ENCODE measurements at places on chromosomes 11 and 22.

DNA sequence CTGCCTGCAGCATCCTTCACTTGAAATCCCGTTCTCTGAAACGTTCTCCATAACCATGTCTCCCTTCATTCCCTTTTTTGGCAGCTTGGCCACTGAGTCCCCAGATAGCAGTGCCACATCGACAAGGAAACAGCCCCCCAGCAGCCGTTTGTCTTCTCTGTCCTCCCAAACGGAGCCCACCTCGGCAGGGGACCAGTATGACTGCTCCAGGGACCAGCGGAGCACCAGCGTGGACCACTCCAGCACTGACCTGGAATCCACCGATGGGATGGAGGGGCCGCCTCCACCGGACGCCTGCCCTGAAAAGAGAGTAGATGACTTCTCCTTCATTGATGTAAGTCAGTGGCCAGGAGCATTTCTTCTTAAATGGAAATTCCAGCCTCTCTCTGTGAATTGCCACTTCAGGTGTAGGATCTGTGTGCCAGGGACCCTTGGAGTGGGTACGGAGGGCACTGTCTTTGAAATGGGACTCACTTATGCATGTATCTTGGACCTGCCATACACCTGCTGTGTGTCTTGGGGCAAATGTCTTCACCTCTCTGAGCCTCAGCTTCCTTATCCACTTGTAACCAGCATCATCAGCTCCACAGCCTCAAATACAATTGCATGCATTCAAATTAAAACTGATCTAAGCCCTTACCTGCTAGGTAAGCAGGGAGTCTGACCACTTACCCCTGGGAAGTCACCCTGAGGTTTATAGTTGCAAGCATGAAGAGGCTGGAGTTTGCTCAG, 25.3 kb upstream of the CRYBB3 start:
- no peak for DNase-seq

- no peak for DNase-seq
These were observed 143.7 kb upstream of the SORL1-AS1 start for GRCh38 chr11:121596195-121597155.

- DNase-seq = no peak
These were observed 52.7 kb upstream of the WNT7B start for GRCh38 chr22:46029574-46030200.

- DNase-seq = no peak
These were observed 48.7 kb downstream of the TBC1D22A start for GRCh38 chr22:46810856-46811786.

DNA sequence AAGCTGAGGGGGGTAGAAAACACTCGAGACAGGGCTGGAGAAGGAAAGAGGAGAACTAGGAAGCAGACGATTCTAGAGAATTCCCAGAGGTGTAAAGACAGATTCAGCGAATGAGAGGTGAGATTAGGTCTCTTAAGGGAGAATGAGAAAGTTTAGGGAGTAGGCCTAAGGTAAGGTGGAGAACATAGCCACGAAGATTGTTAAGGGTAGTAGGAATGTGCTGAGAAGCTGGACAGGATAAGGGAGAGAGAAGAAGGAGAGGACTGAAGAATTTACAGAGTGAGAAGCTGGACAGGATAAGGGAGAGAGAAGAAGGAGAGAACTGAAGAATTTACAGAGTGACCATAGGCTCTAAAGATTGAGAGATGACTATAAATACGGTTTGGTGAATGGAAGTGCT, 908 bp downstream of the PPME1 start:
- DNase-seq = no peak

DNA sequence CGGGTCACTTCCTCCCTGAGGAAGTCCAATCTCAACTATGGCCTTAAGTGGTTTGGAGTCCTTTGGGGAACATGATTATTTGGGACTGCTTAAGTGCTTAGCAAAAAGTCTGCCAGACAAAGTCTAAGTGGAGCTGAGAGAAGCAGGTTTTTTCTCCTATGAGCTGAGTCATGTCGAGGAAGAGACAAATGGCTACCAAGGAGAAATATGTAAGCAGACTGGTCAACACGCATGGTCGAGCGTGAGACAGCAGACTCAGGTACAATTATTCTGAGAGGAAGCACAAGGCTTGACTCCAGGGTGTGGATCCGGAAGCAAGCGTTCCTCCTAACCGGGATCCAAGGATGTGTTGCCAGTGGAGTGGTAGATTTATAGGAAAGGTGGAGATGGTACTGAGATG, 30.6 kb downstream of the UBASH3B start:
- no peak for DNase-seq

DNA sequence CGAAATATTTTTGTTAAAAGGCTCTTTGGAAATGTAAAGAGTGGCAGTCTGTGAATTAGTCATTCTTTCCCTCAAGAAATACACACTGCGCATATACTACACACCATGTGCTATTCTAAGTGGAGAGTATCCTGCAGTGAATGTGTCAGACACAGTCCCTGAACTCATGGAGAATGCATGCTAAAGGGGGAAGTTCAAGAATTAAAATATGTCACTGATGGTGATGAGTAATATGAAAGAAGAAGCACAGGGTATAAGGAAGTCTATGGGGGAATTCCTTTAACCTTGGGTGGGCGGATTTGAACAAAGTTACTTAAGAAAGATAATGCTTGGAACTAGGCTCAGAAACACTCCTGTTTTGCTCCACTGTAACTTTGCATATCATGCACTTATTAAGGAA, 153.0 kb downstream of the LRRC4C start:
- DNase-seq = no peak

DNA sequence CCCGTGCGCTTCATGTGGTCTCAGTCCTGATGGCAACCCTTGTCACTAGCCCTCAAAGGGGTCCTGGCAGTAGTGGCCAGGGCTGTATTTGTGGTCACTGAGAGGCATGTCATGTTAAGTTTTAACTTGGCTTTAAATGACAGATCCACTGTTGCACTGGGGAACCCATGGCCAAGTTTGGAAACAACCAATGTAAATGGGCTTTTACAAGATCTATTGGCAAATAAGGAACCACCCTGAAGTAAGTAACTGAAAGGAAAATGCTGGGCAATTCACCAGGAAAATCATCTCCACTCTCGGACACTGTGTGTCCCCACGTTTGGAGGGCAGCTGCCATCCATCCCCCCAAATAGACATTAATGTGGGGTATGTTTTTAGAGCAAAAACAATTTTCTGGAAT, 8.4 kb downstream of the YPEL1 start:
- DNase-seq = no peak

DNA sequence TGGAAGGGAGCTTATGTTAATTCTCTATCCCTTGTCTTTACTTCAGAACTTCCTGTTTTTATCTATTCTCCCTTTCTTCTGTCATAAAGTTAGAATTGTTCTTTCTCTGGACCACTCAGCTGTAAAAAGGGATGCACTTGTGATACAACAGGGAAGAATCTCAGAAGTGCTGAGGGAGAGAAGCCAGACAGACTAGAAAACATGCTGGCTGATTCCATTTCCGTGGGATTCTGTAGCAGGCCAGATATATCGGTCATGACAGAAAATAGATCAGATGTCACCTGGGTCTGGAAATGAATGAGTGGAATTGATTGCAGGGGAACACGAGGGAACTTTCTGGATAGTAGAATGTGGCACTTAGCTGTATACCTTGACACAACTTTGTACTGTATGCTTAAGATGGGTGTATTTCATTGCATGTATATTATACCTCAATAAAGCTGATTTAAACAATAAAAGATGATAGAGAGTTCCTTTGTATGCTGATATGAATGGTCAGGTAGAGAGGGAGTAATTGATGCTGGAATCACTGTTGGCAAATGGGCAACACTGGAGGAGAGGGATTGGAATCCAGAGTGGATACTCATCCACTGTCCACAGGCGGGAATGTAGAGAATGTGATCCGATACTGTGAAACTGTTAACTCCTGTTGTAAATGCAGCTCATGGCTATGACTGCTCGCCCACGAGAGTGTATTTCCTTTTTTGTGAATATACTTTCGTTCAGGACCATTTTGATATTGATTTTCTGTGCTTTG, 59.6 kb downstream of the ATXN10 start:
- no peak for DNase-seq

DNA sequence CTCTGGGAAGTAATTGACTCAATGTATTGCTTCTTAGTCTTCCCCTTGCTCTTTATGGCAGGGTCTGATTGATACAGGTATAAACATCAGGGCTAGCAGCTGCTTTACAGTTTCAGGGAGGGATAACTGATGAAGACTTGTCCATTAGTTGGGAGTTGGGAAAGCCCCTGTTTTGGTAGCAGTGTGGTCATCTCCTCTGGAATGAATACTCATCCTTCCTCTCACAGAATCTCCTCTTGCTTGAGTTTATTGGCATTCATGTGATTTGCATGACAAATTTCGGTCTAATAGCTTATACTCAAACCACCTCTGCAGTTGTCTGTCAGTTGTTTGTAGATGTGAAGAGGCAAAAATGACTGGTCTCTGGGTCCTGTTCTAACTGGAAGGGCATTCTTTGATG, 79.7 kb downstream of the FAT3 start:
- peak; percentile 93 for DNase-seq

DNA sequence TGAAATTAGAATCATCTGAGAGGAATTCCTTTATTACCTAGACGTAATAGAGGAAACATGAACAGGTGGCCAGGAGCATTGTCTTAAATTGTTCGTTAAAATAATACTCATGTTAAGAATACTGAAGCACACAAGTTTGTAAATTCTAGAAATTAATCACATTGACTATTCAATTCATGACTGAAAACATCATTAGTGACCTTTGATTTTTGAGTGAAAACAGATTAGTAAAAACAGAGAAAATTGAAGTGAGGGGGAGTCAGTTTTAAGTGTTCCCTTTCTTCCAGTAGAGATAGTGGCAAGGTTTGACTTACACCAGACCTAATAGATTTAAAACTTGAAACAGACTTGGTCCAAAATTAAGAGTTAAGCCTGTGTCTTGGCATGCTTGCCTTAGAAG, 1.4 kb downstream of the ZFP91 start:
- no peak for DNase-seq

- DNase-seq = no peak
These were observed 20.5 kb downstream of the RNF169 start for GRCh38 chr11:74769055-74769707.

- DNase-seq = no peak
These were observed 583.3 kb upstream of the TENM4 start for GRCh38 chr11:80024119-80024518.

DNA sequence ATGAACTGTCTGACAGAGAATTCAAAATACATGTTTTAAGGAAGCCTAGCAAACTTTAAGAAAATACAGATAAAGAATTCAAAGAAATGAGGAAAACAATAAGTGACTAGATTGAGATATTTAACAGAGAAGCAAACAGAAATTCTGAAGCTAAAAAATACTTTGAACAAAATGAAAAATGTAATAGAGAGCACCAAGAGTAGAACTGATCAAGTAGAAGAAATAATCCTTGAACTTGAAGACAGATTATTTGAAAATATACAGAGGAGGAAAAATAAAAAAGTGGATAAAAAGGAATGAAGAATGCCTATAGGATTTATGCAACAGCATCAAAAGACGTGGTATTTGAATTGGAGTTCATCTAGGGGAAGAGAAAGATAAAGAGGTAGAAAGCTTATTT, 101.9 kb upstream of the OR4B1 start:
- DNase-seq = no peak

DNA sequence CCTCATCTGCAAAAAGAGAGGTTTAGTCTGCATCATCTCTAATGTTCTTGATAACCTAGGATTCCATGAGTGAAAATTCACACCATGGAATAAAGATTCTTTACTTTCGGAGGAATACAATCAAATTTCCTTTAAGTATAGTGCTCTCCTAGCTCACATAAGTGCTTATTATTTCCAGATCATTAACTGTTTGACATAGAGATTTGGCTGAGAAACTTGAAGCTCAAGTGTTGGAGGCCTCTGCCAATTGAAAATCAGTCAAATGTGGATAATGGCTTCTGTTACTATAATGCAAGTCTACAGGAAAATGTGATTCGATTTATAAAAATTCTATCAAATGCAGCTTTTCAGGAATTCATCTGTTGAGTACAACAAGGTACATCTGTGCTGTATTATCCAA, 144.6 kb downstream of the KIF18A start:
- no peak for DNase-seq

DNA sequence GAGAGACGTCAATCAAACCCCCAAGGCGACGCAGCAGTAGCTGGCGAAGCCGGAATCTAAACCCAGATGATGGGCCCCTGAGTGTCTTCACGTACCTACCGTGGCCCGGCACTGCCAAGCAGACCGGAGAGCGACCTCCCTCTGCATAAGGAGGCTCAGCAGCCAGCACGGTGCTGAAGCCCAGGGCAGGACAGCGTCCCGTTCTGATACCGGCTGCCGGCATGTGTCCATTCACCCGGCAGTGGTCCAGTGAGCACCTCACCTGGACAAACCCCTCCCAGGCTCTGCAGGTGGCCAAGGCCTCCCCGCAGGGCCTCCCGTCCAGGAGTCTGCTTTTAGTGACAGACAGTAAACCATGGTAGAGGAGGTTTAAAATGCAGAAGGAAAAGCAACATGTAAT, 142.0 kb downstream of the BRD1 start:
- no peak for DNase-seq

DNA sequence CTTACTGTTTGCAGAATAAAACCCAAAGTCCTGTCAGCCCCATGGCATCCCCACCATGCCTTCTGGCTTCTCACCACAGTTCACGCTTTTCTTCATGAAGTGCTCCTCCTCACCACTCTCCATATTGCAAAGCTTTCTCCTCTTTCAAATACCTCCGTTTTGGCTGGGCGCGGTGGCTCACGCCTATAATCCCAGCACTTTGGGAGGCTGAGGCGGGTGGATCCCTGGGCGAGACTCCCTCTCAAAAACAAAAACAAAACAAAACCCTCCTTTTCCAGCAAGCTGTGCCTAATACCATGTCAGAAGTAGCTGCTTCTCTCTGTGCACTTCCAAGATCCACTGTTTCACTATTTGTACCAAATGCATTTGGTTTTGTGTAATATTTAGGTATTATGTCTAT, 6.7 kb downstream of the BACE1 start:
- no peak for DNase-seq

GRCh38 chr11:61596542-61596941, 15.7 kb upstream of the SYT7 start:
- no peak for DNase-seq

DNA sequence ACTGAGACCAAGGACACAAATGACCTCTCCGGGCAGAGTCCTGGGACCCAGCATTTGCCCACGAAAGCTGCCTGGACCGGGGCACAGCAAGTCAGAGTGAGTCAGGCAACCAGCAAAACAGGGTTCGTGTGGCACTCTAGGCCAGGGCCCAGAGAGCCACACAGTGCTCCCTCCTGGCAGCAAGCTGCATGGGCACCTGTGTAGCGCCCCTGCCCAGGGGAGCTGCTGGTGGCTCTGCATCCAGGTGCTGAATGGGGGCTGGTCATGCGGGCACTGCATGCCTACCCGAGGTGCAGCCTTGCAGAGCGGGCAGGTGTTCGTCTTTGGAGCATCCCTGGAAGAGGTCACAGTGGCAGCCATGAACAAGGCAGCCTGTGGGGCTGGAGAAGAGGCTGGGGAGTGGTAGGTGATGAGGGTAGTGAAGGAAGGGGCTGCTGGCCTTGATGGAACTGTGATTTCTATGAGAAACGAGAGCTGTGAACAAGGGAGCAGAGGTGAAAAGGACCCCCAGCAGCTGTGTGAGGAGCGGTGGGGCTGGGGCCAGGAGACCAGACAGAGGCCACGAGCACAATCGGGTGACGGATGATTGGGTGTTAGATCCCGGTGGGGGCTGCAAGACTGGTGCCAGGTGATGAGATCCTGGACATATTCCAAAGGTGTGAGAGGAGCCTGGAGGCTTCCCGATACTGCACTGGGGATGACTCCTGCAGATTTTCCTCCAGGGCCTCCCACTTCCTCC, 63.3 kb downstream of the DGCR2 start:
- no peak for DNase-seq

GRCh38 chr11:122509899-122510298, 145.6 kb upstream of the UBASH3B start:
- no peak for DNase-seq

Measured in NCI-H526 treated with DMSO at 0.1 percent for 48 hours (cell line).